ENCODE measurements at places on chromosomes 3 and 15. TPM values are rescaled to one million over a fixed set of nuclear protein-coding genes. Genes with fewer than 3 reads are reported as not detected.

Gene HRH1
- not detected for polyA plus RNA-seq

GRCh38 chr3:25775936-25776335 lies 7.3 kb downstream of the NGLY1 start:
- no peak for DNase-seq

Gene EFHB
- polyA plus RNA-seq = 1.8 TPM

GRCh38 chr15:50108461-50108860 lies 10.6 kb downstream of the ATP8B4 start:
- DNase-seq = no peak

DNA sequence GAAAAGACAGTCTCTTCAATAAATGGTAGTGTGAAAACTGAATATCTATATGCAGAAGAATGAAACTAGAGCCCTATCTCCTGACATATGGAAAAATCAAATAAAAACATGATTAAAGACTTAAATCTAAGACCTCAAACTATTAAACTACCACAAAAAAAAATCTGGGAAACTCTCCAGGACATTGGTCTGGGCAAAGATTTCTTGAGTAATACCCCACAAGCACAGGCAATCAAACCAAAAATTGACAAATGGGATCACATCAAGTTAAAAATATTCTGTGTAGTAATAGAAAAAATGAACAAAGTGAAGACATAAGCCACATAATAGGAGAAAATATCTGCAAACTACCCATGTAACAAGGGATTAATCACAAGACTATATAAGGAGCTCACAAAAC lies 286.4 kb downstream of the TBC1D5 start:
- DNase-seq = no peak

- no peak for DNase-seq
Observed at GRCh38 chr15:83057696-83058376, 9.2 kb downstream of the BTBD1 start.

Gene DBR1
- 14.7 TPM for polyA plus RNA-seq

DNA sequence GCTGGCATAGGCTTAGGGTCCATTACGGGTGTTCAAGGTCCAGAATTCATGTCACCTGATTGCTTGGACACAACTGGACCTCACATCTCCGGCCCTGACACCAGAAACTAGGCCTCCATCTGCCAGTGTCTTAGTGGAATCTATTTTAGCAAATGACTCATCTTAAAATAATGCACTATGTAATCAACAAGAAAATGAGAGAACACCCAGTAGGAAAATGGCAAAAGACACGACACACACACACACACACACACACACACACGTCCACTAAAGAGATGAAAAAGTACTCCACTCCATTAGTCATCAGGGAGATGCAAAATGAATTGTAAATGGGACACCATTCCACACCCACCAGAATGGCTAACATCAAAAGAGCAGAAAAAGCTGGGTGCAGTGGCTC lies 11.2 kb downstream of the APBA2 start:
- no peak for DNase-seq

Gene SPTBN5
- polyA plus RNA-seq = not detected

DNA sequence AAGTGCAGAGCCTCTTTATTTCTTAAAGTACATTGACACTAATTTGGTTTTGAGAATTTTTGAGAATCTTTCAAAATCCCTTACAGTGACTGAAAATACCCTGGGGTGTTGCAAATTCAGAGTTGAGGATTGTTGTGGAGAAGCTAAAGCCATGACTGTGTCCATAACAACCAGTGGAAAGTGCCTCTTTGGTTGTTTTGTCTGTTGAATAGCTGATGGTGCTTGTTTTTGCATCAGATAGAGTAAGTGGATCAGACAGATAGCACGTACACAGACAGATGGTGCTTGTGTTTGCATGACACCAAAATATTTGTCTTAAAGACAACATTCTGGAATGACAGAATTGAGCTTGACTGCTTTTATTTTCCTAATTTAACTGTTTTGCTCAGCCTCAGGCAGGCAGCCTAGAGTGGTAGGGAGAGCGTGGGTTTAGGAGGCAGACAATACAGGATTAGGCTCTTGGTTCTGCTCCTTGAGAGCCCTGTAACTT lies 265.0 kb downstream of the IL20RB start:
- DNase-seq = no peak

Gene NR1D2
- polyA plus RNA-seq = 53.4 TPM

DNA sequence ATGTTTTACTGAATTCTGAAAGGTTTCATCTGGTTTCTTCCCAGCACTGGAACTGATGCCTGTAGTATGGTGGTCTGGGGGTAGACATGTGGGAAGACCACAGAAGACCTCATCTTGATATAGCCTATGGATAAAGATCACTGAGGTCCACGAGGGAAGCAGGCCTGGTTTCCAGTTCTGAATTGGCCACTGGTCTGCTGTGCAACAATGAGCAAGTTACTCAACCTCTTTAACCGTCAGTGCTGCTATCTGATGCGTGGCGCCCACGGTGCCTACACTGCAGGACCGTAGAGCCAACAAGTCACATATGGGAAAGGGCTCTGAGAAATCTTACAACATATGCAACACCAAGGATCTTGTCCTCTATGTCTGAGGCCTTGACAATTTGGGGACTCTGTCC lies 13.3 kb downstream of the TLE3 start:
- no peak for DNase-seq

DNA sequence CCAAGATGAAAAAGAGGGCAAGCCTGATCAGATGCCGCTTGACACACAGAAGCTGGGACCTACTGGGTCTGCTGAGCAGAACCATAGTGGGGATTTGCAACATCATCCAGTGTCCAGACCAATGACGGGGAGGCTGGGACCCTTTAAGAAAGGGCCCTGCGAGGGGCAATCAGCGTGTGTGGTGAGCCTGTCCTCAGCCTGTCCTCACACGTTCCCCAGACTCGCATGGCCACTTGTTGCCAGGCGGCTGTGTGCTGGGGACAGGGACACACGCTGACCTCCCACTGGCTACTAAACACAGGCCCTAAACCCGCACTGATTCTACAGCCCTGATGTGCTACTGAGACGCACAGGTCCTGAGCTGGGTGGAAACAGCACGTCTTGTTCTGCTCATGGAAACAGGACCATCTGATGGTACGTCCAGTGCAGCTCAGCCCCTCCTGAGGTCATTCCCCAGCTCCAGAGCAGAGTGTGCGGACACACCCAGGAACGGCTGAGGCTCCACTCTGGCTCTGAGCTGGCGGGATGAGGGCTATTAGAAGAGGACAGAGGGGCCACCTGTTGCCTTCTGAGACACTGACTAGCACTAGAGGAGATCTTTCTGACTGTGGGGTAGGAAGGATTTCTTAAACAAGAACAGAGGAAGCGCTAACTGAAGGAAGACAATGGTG lies 24.4 kb downstream of the PCSK6 start:
- no peak for DNase-seq

GRCh38 chr3:85605066-85605465 lies 646.3 kb downstream of the CADM2 start:
- no peak for DNase-seq

DNA sequence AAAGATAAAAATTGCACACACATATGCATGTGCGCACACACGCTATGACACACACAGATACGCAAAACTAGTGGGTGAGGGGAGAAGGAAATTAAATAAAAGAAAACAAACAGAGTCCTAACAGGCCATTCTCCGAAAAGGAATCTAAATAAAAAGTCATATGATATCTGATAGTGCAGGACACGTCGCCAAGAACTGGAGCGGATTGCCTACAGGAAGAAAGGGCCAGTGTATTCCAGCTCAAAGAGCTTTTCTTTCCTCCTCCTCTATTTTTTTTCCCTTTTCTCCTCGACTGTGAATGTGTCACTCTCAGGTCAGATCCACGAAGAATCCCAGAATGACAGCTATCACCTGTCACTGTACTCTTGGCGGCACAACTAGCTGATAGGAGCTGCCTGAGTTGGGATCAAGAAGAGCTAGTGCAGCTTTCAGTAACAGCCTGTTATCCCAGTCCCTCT lies 157.8 kb downstream of the TIGIT start:
- no peak for DNase-seq

DNA sequence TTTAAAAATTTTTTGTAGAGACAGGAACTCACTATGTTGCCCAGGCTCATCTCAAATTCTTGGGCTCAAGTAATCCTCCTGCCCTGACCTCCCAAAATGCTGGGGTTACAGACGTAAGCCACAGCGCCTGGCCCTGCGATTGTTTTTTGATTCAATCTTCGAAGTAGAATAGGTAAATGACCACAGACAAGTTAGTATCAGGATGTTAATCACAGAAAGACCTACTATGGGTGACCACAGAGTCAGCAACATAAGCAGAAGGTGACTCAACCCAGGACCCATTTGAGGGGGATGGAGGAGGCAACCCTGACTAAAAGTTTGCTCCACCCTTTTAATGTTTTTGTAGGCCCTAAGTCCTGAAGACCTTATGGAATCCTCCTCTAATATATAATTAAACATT lies 10.0 kb upstream of the USP3 start:
- DNase-seq = no peak

Gene GP9
- polyA plus RNA-seq = not detected

GRCh38 chr3:67357610-67358458 lies 296.6 kb downstream of the SUCLG2 start:
- DNase-seq = no peak

Gene MKRN2OS
- polyA plus RNA-seq = not detected

GRCh38 chr3:9404680-9405079 lies 7.3 kb downstream of the SETD5 start:
- no peak for DNase-seq

Gene SAMD7
- polyA plus RNA-seq = not detected

Gene ARHGEF26
- 0.10 TPM for polyA plus RNA-seq

DNA sequence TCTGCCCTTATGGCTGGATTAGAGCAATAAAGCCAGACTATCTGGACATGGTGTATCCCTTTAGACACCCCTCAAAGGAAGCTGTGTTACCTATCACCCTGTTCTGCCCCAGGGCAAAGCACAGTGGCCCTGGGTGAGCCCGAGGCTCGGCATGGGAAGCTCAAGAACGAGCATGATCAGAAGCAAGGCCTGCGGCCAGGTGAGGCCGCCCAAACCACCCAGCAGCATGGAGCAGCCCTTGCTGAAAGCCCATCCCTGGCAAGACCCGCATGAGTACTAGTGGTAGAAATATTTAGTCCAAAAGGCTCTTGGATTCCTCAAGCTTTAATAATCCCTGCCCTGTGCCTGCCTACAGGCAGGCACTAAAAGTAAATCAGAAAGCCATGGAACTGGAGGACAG lies 261.1 kb downstream of the MEX3B start:
- DNase-seq = no peak

Gene CDCP1
- 1.0 TPM for polyA plus RNA-seq

DNA sequence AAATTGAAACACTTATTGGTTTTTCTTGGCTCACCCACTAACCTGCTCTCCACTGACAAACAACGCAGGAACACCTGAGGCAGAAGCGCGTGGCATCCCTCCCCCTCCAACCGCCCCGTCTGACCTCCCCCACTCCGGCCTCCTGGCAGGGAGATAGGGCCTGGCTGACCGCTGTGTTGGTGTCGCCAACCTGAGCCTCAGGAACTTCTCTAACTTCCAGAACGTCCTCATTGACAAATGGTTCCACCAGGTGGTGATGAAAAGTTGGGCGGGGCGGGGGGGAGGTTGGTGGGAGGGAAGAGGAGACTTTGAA lies 22.8 kb downstream of the IL17RD start:
- DNase-seq = no peak

- no peak for DNase-seq
Observed at GRCh38 chr15:60582370-60583036, 103.6 kb upstream of the ICE2 start.

DNA sequence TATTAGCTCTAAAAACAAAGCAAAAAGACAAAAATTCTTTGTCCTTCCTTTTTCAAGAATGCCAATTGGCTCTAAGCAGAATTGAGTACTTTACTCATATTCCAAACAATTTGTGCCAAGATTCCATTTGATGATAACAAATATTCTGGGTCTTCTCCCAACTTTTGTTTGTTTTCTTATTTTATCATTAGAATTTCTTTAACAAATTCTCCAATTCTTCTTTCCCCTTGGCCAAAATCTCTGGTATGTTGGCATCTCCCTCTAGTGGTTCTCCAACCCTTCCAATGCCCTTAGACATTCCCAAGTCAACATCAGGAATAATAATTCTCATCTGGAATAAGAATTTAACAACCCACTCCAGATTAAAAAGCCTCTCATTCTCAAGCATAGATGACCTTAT lies 5.3 kb downstream of the CPOX start:
- no peak for DNase-seq

- no peak for DNase-seq
Observed at GRCh38 chr3:27568393-27568792, 84.2 kb upstream of the SLC4A7 start.

Gene C3orf49
- not detected for polyA plus RNA-seq

Gene SLC15A2
- polyA plus RNA-seq = 0.46 TPM

DNA sequence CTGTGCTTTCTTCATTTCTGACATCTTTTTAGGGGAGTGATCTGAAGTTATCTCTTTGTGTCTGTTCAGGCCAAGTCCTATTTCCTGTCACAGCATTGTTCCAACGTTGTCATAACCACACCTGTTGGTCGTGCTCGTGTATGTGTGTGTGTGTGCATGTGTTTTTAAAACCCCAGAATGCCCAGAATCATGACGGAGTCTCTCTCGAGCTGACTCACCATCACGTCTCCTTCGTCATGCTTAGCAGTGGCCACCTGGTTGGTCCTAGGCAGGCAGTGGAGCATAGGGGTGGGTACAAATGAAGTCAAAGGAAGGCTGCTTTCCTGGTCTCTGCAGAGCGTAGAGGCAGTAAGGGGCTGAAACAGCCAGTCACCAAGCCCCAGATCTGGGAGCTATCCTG lies 126.8 kb upstream of the ABHD17C start:
- no peak for DNase-seq

DNA sequence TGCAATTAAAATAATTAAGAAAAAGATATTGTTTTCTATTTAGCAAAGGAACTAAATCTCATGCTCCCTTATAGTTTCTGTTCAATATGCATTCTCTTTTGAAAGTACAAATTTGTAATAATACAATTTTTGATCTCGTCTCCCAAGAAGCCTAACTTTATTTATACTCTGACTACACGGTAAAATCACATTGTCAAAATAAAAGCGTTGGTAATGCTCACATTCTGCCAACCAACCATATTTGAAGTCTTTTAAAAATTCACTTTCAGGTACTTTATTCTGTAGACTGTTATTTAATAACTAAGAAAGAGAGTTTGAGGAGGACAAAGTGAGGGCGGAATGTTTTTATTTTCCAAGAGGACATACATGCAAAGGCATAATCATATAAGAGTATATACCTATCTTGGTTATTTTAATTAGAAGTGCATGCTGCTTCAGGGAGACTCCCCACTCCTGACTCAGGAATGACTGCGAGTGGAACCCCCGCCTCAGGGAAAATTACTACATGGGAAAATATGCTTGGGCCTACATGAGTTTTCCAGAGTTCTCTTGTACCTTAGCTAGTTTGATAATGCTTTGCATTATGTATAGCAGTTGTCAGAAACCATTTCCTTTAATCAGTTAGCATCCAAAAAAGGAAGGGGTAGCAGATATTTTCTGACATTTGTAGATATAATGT lies 19.3 kb downstream of the MBNL1 start:
- DNase-seq = no peak

Gene NKIRAS1
- 4.3 TPM for polyA plus RNA-seq

- no peak for DNase-seq
Observed at GRCh38 chr15:65414841-65415621, 7.7 kb downstream of the IGDCC4 start.

DNA sequence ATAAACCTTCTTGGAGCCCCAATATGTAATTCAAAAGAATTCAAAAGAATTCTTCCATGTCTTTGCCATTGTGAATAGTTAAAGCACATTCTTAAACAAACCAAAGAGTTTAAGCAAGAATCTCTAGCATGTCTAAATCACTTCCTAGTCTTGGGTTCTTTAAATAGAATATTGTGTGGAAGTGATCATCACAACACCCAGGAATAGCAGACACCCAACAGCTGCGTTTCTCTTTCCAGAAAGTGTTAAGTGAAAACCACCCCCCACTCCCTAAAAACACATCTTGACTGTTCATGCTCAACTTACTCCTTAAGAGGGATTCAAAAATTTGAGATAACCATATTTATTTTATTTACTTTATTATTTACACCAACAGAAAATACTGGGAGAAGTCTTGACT lies 24.1 kb upstream of the CAPN7 start:
- no peak for DNase-seq
